ENCODE measurements at places on chromosomes 12 and 14. TPM values are rescaled to one million over a fixed set of nuclear protein-coding genes. Genes with fewer than 3 reads are reported as not detected.

C14orf180 gene
- polyA plus RNA-seq: not detected

RNASE3 gene
- not detected for polyA plus RNA-seq

CD163 gene
- polyA plus RNA-seq: 22.3 TPM

AKAP6 gene
- 13.9 TPM for polyA plus RNA-seq

ASCL1 gene
- not detected for polyA plus RNA-seq

LRP6 gene
- polyA plus RNA-seq: 5.4 TPM

DTX1 gene
- 0.38 TPM for polyA plus RNA-seq

PIK3C2G gene
- polyA plus RNA-seq: 0.63 TPM
